Large intestine (tissue), 12 donors: ENCODE measurements at places on chromosomes 6 and 20. TPM values are rescaled to one million over a fixed set of nuclear protein-coding genes. Genes with fewer than 3 reads are reported as not detected.
A peak's percentile ranks its signal among the peaks of the same experiment; 100 is the strongest.

GRCh38 chr20:23647346-23647745 is 9.6 kb upstream of the CST3 start:
- no peak overlapping the region for H3K27ac ChIP-seq
- no peak for DNase-seq
- H3K36me3 ChIP-seq: no peaks in the 10 kb centered on the region
- H3K27me3 ChIP-seq: no peaks in the 10 kb centered on the region
- H3K4me1 ChIP-seq: no peaks in the 10 kb centered on the region

DNA sequence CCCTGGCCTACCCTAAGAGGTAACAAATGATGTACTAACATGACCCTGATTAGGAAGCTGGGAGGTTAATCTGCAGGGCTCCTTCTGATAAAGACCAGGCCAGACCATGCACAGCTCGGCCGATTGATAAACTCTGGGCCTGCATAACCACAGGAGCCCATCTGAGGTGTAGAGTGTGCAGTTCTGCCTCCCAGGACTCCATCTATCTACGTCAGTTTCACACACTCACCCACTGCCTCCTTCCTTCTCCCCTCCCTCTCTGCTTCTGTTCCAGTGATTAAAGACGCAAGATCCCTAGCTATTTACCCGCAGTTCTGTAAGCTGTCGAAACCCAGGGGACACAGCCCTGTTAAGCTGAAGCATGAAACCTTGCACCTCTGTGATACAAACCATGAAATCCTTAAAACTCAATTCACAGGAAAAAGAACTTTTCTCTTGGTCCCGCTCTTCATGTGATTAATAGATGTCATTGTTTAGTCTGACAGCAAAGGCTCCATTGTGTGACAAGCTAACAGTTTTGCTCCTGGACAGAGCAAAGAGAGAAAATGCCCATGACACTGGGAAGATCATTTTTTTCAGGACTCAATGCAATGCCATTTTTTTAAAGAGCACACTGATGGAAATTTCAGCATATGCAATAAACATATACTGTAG is 470.6 kb downstream of the MAFB start:
- no peak overlapping the region for H3K4me3 ChIP-seq
- no peaks in the 10 kb centered on the region for H3K4me1 ChIP-seq
- H3K27me3 ChIP-seq: no peaks in the 10 kb centered on the region
- H3K27ac ChIP-seq: no peak overlapping the region
- H3K36me3 ChIP-seq: no peaks in the 10 kb centered on the region
- DNase-seq: no peak

GRCh38 chr20:31945319-31945718 is 6.5 kb downstream of the PDRG1 start:
- no peak overlapping the region for H3K27ac ChIP-seq
- peaks cover 1% of the 10 kb centered on the region for H3K4me1 ChIP-seq
- H3K4me3 ChIP-seq: no peak overlapping the region
- H3K27me3 ChIP-seq: no peaks in the 10 kb centered on the region
- peaks cover 72% of the 10 kb centered on the region for H3K36me3 ChIP-seq

Gene C6orf118
- 0.78 TPM for polyA plus RNA-seq

- H3K36me3 ChIP-seq: no peaks in the 10 kb centered on the region
- no peak for DNase-seq
- no peaks in the 10 kb centered on the region for H3K4me1 ChIP-seq
- no peak overlapping the region for H3K4me3 ChIP-seq
Observed at GRCh38 chr6:10397756-10398445, 17.0 kb downstream of the TFAP2A start.

Gene PLA2G7
- 1.1 TPM for polyA plus RNA-seq

DNA sequence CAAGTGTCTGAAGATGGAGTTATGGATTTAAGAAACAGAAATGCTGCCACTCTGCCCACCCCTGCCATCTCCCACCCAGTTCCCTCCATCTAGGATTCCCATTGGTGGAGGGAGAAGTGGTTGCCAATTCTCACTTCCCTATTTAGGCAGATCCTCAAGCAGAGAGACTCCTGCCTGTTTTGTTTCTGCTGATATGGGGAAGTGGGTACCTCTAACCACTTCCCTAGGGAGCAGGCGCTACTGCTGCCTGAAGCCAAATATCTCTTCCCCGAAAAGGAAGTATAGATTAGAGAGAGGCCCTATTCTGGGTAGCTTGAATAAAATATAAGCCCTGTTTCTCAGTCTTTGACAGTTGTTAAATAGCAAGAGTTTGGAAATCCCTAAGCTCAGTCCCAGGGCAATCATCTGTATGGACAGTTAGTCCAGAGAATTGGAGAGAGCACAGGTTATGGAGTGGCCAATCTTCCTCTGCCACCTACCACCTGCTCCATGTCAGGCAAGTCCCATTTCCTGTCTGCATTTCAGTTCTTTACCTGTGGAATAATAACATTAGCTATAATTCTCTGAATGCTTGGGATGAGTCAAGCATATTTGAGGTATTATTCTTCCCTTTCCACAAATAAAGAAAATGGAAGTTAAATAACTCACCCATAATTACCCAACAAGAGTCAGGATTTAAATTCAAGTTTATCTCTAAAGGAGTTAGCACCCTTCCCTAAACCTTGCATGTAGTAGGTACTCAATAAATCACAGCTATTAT is 2.6 kb upstream of the ADGB start:
- H3K4me1 ChIP-seq: peaks cover 4% of the 10 kb centered on the region
- DNase-seq: no peak
- H3K27me3 ChIP-seq: no peaks in the 10 kb centered on the region
- H3K27ac ChIP-seq: no peak overlapping the region
- no peaks in the 10 kb centered on the region for H3K36me3 ChIP-seq

- H3K27ac ChIP-seq: no peak overlapping the region
- DNase-seq: no peak
- H3K4me3 ChIP-seq: no peak overlapping the region
- no peaks in the 10 kb centered on the region for H3K27me3 ChIP-seq
Observed at GRCh38 chr20:8490076-8490830, 358.2 kb downstream of the PLCB1 start.

Gene C2
- polyA plus RNA-seq: 9.3 TPM

DNA sequence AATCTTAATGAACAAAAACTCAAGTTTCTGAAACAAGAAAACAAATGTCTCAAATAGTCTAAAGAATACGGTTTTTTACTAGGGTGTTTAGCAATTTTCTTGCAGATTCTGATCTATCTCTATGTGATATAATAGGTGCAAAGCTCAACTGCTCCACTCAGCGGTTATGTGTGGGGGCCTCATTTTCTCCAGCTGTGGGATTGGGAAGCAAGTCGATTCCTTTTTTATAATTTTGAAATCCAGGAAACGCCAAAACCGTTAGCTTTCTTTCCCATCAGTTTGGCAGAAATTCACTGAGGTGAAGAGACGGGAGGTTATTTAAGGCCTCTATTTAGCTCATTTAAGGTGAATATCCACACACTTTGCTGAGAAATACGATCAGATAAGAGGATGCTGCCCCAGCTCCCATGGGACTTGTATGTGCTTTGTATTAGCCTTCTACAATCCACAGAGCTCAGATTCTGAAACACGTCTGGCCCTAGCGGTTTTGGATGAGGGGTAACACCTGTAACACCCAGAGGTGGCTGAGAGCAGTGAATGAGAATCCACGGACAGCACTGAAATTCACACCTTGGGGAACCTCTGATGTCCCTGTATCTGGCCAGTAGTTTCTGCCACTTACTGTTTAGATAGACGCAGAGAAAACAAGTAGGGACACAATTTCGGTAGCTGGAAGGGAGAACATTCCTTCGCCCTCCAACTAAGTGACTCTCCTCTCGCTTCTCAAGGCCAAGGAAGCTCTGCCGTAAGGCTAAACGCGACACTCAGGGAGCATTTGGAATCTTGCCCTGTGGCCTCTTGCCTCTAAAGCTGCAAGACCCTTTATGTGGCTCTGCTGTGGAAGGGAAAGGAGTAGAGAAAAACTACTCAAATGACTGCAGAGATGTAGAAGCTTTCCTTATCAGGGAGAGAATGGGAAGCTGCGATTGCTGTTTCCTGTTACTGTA is 6.5 kb upstream of the BCAS4 start:
- no peaks in the 10 kb centered on the region for H3K27me3 ChIP-seq
- peak; percentile 74 for DNase-seq
- no peaks in the 10 kb centered on the region for H3K36me3 ChIP-seq
- peaks cover 28% of the 10 kb centered on the region for H3K4me1 ChIP-seq
- no peak overlapping the region for H3K4me3 ChIP-seq
- peak overlapping the region; percentile 46 for H3K27ac ChIP-seq

DNA sequence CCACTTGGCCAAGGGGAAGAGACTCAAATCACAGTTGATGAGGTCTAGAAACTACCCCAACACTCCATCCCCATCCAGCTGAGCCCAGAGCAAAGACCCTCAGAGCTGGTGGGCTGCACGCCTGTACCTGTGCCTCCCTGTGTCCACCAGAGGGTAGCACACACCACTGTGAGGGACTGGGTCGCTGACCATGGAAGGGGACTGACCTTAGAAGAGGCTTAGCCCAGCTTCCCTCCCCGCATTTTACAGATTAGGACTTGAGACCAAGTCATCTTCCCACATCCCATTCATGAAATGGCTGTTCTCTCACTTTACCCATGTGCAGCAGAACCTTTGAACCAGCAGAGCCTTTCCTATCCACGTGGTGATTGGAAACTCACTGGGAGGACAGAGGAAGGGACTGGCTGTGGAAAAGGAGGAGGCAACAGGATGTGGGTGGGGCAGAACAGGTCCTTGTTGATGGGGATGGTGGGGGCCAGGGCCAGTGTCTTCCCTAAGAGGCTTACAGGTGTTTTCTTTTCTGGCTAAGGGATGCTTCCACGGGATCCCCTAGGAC is 44.3 kb downstream of the CPXM1 start:
- no peaks in the 10 kb centered on the region for H3K36me3 ChIP-seq
- H3K27me3 ChIP-seq: peaks cover 46% of the 10 kb centered on the region
- no peak overlapping the region for H3K4me3 ChIP-seq
- no peak overlapping the region for H3K27ac ChIP-seq
- H3K4me1 ChIP-seq: peaks cover 13% of the 10 kb centered on the region

Gene OLIG3
- polyA plus RNA-seq: not detected

GRCh38 chr6:105510746-105511145 is 107.9 kb upstream of the PREP start:
- H3K4me1 ChIP-seq: no peaks in the 10 kb centered on the region
- DNase-seq: no peak
- H3K27ac ChIP-seq: no peak overlapping the region
- H3K36me3 ChIP-seq: no peaks in the 10 kb centered on the region
